ENCODE measurements at places on chromosomes 3 and 15.

- DNase-seq = no peak
Observed at GRCh38 chr3:134694946-134695543, 44.2 kb upstream of the KY start.

GRCh38 chr15:72116731-72117485, 1.0 kb downstream of the MYO9A start:
- peak; percentile 66 for DNase-seq

- DNase-seq = no peak
Observed at GRCh38 chr3:14124223-14124614, 451 bp downstream of the CHCHD4 start.

DNA sequence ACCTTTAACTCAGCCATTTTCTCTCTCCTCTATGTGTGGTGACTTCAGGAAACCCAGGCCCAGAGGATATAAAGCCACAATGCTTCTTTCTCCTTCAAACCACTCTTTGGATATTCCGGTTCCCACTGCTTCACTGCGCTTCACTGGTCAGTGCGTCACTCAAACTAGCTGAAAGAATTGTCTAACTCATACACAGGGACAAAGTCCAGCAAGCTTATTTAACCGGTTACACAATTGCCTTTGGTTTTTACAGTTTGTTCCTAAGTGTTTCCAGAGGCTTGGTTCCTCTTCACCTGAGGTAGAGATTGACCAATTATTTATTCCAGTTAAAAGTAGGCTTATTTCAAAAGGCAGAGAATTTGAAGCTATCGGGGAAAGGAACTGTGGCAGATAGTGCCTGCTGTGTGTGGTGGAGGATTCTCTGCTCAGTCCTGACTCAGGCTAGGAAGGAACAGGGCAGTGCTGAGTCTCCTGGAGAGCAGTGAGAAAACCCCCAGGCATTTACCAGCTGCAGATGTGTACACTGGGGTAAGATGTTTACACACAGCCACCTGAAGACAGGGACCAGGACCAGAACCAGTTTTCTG, at the start of gene HGD:
Gene HGD, minus strand, starts transcription at position 145 of the 587 bp plus-strand sequence. Its CDS starts 128 bp downstream, at position 17.
- DNase-seq = peak; percentile 26

DNA sequence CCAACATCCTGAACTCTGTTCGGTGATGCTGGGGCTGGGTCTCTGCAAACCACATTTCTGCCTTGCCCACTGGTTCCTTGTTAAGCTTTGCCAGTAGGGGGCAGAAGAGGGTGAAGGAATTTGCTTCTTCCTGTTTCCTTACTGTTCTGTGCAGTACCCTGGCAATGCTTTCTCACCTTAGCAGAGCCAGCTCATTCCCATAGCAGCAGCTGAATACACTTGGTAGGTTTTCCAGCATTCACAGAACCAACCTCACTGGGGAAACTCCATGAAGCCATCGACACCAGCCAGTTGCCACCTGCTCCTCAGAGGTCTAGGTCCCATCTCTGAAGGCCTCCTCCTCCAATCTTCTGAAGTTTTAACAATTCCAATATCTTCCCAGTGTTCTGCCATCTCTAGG, 308.4 kb downstream of the PDCD6IP start:
- DNase-seq = peak; percentile 25

GRCh38 chr3:35789042-35789831, 149.9 kb downstream of the ARPP21 start:
- no peak for DNase-seq

- no peak for DNase-seq
Observed at GRCh38 chr15:38186507-38186906, 66.1 kb upstream of the SPRED1 start.

DNA sequence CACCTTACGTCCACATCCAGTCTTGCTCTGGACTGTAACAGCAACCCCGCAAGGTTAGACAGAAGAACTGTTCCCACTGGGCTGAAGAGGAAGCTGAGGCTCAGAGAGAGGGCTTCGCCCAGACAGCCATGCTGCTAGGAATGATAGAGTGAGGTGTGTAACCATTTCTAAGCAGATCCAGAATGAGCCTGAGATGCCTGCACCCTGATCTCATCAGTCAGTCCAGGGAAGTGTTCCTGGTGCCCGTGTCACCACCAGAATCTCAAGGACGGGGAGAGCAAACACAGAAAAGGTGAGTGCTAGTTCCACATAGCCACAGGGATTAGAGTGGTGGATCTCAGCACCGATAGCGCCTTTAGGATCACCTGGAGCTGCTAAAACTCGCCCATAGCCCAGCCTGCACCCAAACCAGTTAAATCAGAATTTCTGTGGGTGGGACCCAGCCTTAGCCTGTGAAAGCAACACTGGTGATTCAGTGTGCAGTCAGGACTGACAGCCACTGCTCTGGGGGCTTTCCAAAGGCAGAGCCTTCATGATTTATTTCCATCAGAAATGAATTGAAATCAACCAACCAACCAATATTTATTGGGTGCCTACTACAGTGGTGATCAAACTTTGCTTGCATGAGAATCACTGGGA, 12.3 kb downstream of the ISLR start:
- no peak for DNase-seq

DNA sequence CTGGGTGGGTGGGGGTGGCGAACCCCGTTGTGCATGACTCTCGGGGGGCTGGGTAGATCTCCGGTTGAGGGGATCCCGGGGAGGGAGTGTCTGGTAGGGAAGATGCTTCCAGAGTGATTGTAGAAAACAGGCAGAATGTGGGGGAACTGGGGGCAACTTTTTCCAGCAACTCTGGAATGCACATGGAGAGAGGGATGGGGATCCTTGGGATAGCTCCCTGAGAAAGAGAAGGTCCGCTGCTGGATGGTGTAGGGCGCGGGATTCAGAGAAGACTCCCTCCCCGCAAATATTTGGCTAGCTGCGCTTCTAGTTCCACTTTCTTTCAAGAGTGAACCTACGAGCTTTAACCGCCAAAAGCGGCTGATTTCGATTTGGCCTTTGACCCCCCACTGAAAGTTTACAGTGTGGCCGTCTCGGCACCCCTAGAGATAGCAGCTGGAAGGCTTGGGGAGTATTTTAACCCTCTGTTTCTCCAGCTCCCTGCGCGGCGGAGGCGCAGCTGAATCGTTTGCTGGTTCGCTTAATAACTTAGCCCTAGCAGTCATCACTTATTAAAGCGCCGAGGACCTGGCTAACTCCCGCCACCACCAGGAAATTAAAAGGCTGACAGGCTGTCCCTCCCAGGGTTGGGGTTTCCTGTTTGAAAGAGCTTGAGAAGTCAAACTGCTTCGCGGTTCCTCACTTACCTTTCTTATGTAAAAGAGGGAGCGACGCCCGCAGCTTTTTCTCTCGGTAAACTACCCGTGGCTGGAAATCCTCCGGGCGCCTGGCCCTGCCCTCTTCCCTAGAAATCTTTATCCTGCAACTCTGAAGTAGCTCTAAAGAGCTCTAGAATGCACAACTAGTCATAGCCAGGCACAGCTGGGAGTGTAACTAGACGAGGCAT, 1.2 kb downstream of the PHLDB2 start:
- DNase-seq = peak; percentile 84

Measured in right kidney (tissue), 9 donors.